ENCODE measurements at places on chromosomes 3 and 15.
A peak's percentile ranks its signal among the peaks of the same experiment; 100 is the strongest.

GRCh38 chr15:44414001-44414400, 13.4 kb upstream of the CTDSPL2 start:
- DNase-seq, result no peak

GRCh38 chr3:71926262-71926600, 141.3 kb upstream of the PROK2 start:
- peak; percentile 16 for DNase-seq

DNA sequence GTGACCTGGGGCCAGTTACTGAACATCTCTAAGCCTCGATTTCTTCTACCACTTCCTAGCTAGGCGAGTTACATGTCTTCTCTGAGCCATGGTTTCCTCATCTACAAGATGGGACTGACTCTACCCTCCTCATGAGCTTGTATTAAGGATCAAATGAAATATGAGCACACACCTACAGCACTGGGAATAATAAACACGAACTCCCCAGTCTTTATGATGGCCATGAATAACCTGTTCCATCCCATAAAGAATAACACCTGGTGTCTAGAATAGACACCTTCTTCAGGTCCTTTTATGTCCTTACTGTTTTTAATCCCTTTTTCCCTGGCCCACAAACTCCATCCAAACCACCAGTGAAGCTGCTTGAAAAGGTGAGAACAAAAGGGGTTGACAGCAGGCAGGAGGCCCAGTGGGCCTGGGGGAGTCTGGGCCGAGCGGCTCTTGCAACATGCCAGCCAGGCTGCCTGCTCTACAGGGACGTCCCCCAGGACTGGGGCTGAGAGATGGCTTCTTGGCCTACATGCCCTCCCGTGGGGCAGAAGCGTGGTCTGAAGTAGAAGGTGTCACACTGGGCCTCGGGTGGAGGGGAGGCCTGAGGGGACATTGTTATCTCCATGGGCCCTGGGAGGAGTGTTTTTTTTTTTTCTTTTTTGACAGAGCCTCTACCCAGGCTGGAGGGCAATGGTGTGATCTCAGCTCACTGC, 178.2 kb downstream of the RAB11A start:
- no peak for DNase-seq

DNA sequence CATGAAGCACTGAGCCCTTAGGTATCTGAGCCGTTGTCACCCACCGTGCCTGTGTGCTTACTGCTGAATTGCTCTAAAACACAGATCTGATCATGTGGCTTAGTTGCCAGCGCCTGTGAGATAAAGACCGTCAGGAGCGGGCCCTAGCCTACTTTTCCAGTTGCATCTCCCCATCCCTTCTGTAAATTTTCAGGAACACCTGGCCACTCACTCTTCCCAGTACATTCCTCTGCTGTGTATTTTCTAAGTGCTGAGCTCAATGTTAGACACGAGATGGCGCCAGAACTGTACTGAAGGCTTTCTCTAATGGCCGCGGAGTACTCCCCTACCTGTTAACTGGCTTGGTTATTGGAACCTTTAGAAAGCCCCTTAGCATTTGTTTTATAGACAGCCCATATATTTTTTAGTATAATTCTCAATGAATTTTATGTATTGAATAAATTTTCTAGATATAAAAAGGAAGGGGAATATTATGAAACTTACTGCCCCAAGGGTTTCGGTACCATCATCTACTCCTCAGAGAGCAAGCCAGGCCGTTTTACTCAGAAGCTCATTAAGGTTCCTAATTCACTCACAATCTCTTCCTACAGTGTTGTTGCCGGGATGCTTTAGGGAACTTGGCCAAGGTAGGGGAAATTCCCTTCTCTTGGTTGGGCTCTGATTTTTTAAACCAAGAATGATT, 16.7 kb upstream of the WNT7A start:
- peak; percentile 67 for DNase-seq

GRCh38 chr15:58924327-58924726, 9.2 kb downstream of the SLTM start:
- no peak for DNase-seq

GRCh38 chr15:40789119-40789518, 17.8 kb upstream of the ZFYVE19 start:
- DNase-seq, result no peak

DNA sequence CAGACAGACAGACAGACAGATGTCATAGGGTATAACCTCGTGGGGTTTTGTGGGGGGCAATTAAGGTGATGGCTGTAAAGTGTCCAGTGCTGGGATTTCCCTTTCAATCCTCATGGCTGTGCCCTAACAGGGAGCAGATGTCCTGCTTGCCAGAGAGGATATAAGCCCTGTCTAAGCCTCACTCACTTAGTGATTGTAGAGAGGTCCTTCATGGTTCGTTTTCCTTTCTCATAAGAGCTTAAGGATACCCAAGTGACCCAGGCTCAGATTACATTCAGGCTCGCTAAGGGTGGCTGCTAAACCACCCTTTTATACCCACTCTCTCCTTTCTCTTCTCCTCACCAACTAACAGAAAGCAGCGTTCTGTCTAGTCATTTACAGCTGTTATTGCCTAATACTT, 19.2 kb downstream of the LYSMD2 start:
- DNase-seq, result no peak

DNA sequence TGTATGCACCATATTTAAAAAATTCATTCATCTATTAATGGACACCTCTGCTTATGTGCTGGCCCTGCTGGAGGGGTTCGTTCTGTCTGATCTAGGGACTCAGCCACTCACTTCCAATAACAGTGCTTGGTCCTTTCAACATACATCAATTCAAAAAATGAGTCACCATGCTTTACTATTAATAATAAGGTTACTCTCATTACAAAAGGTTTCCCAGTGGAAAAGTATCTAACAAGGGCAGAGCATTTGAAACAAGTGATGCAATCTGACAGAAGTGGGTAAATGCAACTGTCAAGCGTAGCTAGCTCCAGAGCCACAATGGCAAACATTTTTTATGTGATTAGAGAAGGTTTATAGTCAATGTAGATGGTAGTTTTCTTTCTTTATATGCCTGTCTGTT, 67.9 kb upstream of the TNIK start:
- DNase-seq, result no peak

DNA sequence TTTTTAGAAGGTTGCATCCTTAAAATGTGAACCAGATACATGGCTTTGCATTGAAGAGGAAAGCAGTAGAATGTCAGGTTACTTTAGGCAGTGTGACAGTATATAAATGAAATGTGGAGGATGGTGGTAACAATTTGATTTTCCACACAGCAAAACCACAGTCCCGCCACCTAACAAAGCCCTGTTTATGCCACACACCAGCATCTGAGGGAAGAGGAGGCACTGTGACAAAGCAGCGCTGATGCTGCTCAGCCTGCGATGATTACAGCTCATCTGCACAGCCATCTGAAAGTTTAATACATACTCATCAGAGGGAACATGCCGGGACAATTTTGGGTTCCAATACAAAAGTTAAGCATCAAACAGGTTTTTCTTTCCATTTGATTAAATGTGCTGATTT, 8.9 kb downstream of the RNF7 start:
- no peak for DNase-seq

- DNase-seq, result no peak
Observed at GRCh38 chr3:160617636-160618035, 52.3 kb upstream of the KPNA4 start.

DNA sequence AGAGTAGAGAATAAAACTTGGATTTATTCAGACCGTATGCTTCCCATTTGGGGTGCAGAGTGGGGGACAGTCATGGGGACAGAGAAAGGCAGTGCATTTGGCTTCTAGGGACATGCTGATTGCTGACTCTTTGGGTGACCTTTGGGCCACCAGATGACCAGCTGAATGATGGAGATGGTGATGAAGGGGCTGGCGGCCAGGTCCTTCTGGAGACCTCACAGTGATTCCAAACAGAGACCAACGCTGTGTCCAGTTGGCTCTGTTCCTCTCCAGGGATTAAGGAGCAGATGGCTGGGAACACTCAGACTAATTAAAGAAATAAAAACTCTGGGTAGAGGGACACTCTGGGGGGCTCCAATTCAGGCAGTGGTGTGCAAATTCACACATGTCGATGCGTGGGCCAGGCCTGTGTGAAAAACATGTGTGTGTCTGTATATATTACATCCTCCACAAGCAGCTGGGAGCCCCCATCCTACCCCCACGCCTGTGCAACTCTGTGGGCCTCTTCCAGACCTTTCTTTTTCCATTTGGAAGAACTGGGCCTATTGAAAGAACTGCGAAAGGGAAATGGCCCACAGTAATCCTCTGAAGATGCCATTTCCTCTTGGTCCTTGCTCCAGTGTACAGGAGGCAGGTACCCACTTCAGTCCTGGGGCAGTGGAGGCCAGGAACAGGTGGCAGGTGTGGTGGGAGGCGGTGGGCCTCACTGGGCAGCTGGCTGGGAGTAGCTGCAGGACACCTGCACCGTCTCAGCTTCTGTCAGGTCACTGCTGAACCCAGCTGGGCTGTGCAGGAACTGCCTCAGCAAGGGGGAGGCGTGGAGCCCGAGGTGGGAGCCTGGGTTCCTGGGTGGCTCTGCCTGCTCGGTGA, 8.9 kb downstream of the XIRP1 start:
- DNase-seq, result no peak

DNA sequence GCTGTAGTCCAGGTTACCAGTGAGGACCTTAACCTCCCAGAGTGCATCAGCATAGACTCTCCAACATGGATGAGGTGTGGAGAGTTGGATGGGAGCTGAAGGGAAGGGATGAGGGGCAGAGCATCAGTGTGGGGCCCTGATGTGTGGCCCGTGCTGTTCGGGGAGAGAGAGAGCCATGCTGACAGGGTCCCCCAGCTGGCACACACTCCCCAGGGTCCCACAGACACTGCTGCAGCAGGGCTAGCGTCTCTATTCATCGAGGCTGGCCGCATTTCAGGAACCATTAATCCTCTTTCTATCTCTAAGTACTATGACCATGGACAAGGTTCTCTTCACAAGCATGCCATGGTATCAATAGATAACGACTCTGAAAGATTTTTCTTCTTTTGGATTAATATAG, 85.9 kb upstream of the PLXNA1 start:
- DNase-seq, result no peak

- no peak for DNase-seq
Observed at GRCh38 chr15:66323312-66323928, 30.1 kb downstream of the DIS3L start.

- peak; percentile 38 for DNase-seq
Observed at GRCh38 chr3:158845765-158846350, 44.0 kb downstream of the MFSD1 start.

- DNase-seq, result no peak
Observed at GRCh38 chr15:87686339-87686738, 570.2 kb downstream of the NTRK3 start.

- DNase-seq, result no peak
Observed at GRCh38 chr15:60918234-60918959, 310.7 kb downstream of the RORA start.
